ENCODE measurements at places on chromosomes 5 and 9.

DNA sequence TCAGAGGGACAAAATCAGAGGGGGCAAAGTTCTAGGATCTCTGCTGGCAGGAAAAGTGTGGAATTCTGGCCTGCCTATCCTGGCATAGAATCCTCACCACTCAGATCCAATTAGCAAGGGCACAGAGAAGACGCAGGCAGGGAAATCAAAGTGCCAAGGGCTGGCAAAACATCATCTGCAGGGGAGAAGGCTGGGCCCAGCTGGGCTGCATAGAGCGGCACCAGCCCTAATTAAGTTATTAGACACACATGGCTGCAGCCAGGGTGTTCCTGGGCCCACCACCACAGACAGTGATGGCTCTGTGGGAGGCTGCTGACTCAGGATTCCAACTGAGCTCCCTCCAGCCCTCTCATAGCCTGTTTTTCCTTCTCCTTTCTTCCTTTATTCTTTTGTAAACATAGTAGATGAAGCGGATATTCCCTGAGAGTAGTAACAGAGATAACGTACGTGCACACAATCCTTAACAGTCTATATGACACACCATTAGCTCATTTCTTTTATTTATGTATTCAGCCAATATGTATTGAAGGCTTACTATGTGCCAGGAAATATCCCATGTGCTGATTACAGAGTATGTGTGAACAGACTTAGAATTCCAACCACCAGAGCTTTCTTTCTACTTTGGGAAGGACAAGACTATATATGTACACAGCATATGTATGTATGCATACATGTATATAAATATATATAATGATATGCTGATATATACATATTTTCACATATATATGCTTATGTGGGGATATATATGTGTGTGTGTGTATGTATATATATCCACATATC, 236.1 kb downstream of the ASTN2 start:
- no peak for DNase-seq

DNA sequence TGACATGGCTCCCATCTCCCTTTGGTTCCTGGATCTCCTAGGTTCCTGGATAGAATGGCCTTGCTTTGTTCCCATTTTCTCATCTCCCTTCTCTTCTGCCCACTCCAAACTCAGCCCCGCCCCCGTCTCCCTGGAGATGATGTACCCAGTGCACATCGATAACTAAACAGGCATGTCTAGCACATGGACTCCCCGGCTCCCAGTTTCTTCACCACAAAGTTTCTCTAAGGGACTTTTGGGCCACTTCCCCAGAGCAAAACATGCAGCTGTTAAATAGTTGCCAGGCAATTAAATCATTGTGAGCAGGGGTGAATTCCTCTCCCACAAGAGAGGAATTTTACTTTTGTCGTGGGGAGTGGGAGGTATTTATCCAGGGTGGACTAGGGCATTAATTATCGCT, 259.0 kb downstream of the GADD45G start:
- DNase-seq, result no peak

- no peak for DNase-seq
Observed at GRCh38 chr9:118091226-118091625, 387.0 kb downstream of the TLR4 start.

- no peak for DNase-seq
Observed at GRCh38 chr9:14782286-14783051, 59.9 kb upstream of the CER1 start.

DNA sequence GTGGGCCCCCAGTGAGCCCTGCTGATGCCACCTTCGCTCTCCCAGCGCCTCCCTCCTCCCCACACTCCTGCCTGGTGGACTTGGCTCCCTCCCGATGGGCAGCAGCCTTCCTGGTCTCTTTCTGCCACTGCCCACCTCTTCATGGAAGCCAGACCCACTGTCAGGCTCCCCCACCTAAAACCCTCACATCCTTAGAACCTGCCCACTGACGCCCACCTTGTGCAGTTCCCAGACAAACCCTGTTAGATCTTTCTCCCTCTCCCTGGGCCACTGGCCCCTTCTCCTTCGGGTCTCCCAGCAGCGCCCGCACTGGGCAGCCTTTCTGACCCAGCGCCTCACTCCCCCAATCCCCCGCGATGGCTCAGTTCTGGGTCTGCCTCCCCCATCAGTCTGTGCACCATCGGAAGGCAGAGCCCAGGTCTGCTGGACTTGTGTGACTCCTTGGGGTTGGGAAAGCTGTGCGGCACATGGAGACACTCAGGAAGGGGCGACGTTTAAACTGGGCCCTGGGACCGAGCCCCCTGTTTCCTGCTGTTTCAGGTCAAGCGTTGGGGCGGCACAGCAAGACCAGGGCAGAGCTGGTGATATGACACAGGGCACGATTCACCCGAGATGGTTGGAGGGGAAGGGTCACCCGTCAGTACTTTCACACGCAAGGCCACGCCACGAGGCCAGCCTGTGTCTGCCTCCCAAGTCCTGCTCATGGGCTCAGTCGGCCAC, 17.4 kb downstream of the MYMK start:
- DNase-seq, result no peak

- DNase-seq, result no peak
Observed at GRCh38 chr9:94212531-94212930, 46.6 kb upstream of the ZNF169 start.

DNA sequence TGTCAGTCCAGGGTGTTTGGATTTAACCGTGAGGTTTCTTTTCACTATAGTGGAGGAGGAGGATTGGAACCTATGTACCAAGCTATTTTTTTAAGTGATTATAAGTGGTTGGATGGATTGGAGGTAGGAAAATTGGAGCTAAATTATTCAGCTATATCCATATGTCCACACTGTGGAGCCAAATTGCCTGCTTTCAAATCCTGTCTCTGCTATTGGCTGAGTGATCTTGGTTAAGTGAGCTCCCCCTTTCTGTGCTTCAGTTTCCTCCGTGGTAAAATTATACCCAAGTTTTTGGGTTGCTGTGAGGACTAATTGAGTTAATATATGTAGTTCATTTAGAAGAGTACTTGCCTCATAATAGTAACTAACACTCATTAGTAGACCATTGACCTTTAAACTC, 2.5 kb downstream of the CENPP start:
- DNase-seq, result no peak

DNA sequence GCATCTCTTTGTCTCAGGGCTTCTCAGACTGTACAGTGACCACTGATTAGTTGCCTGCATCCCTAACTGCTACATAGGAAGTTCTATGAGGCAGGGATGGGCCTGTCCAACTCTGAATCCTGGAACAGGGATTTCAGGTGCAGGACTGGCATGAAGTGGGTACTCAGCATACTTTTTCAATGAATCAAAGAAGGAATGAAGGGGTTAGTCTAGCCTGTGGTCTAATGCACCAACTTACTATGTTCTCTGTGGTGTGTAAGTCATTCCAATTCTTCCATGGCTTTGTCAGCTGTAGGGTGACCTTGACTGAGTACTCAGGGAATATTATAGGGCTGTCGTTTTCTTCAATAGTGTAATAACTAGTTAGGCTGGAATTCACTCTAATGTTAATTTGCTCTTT, 8.3 kb downstream of the COL15A1 start:
- no peak for DNase-seq

DNA sequence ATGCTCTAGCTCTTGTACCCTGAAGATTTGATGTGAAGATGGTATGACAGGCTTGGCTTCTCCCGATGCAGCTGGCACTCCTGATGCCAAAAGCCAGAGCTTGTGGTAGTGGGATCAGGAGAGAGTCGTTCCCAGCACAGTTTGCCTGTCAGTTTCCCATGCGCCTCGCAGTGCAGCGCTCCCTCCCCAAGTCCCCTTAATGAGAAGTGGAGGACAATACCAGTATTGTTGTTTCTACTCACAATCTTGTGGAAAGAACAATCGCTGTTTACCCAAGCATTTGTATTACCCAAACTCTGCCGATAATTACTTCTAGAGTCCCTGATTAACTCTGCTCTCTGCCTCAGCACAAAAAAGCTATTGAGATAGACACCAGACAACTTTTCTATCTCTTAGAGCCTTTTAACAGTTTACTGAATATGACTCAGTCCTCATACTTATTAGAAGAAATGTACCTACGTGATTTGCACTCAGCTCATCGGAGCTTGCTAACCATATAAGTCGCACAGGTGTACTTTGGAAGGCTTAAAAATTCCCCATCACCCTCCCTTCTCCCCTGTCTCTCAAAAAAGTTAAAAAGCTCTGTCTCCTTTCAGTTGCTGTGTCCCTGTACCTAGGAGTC, 283.2 kb upstream of the TMEM161B start:
- no peak for DNase-seq

DNA sequence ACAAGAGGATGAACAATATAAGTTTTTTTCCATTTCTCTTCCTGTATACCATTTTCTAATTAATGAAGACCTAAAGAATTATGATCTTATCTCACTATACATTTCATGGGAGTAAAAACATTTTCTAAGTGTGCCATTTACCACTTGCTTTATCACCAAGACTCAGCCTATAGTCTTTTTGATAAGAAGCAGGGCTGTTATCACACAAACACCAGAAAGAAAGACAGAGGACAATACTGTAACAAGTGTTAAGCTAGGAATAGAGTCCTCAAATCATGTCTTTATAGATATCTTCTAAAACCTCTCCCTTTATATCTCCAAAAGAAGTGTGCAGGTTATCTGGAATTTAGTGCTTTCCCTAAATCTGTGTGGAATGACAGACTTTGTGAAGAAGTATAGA, 119.7 kb downstream of the FAM174A start:
- no peak for DNase-seq

DNA sequence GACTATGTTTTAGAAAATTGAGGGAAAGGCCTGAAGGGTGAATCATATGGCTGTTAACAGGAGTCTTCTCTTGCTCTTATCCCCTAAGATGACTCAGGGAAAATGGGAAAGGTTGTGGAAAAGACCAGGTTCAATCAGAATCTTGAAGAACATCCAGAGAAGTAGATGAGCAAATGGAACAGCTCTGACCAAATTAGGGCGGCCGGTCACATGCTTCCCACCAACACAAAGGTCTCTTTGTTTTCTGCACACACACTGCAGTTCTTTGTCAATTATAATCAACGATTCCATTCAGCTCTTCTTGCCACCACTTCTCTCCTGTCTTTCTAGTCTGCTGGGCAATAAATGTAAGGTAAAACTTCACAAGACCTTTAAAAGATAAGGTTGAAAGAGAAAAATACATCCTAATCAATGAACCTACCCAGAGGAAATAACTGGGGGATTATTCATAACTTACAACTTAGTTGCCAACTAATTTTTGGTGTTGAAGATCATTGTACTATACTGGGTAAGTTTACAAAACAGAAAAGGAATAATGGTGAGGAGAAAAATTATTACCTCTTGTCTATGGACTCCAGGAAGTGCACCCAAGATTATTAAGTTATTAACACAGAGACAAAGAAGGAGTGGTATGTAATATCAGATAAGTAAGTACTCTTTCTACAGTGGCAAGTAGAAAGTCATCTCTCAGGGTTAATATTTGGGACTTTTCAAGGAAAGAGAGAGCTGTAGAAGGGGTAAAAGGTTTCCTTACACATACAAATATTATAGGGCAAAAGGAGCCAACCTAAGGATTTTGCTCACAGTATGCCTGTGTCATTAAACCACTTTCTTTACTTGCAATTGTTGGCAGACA, 441.9 kb upstream of the PIK3R1 start:
- DNase-seq, result no peak

DNA sequence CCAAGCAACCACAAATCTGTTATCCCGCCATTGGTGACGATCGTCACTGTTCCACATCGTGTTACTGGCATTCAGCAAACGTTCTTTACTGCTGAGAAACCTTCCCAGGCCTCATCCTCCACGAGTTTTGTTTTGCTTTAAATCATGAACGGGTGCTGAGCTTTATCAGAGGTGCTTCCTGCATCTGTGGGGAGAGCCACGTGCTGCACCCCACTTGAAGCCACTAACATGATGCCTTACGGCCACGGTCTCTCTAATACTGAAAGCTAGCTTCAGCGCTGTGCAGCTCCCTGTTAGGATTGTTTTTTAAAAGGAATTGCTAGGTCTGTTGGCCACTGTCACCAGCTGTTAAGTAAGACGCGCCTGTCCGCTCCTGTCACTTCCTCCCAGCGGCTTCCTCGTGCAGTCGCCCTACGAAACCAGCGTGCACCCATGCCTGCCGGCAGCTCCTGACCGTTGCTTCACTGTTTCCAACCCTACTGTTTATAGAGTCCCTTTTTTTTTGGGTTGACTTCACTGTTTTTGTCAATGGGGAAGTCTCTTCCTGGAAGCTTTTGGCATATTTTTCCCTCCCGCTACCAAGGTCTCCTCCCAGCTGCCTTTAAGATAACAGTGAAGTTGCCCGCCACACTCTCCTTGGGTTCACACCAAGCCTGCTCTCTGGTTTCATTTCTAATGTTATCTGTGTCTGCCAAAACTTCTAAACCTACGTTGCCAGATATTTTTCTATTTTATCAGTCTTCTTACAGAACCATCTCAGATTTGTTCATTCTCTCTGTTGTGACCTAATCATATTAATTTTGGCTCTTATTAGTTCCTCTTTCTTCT, 20.3 kb downstream of the LPCAT1 start:
- DNase-seq, result no peak

- DNase-seq, result no peak
Observed at GRCh38 chr9:73095425-73095824, 56.2 kb upstream of the ANXA1 start.

- no peak for DNase-seq
Observed at GRCh38 chr5:39214912-39215709, 4.3 kb downstream of the FYB1 start.

DNA sequence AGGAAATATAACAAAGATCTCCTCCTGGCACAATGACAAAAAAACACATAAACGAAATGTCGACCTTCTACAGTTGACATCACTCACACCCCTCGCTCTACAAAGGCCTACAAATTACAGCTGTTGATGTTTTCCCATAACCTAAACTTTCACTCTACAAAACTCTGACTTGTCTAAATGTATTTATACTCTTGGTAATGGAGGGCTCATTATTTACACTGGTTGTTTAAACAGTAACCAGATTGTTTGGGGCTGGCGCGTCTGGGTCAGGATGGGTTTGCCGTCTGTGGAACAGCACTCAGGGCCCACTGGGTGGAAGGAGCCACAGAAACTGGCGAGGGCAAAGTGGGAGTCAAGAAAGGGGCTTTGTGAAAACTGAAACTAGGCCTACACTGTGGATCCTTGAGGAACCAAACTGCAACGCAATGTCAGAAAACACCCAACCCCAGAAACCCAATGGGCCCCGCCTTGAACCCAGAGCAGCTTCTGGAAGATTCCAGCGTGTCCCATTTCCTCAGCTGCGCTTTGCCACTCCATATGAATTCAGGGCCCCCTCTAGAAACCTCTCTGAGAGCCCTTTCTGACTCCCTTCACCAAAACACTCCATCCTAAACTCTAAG, 136.7 kb downstream of the ROR2 start:
- DNase-seq, result no peak

DNA sequence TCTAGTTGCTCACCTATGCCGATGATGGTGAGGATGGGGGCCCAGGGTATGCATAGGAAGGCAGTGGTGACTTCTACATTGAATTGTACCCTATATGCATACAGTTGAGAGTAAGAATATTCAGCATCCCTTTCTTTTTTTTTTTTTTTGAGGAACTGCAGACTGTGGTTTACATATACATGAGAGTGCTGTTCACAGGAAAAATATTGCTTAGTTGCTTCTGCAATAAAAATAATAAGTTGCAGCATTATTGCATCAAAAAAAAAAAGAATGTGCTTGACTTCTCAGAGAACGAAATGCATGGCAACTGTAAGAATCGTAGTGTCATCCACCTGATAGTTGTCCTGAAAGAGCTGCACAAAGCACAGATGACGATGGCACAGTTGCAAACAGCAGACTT, 52.8 kb downstream of the PTCD2 start:
- no peak for DNase-seq

GRCh38 chr5:133635051-133635450, 22.7 kb upstream of the FSTL4 start:
- no peak for DNase-seq

GRCh38 chr9:92033991-92034390, 81.2 kb downstream of the SPTLC1 start:
- no peak for DNase-seq

GRCh38 chr9:105901514-105902109, 207.3 kb downstream of the TMEM38B start:
- no peak for DNase-seq

All from urinary bladder (tissue), 4 donors.